Right ventricle myocardium superior (tissue), 1 donor: ENCODE measurements at places on chromosomes 3 and 15.
A peak's percentile ranks its signal among the peaks of the same experiment; 100 is the strongest.

DNA sequence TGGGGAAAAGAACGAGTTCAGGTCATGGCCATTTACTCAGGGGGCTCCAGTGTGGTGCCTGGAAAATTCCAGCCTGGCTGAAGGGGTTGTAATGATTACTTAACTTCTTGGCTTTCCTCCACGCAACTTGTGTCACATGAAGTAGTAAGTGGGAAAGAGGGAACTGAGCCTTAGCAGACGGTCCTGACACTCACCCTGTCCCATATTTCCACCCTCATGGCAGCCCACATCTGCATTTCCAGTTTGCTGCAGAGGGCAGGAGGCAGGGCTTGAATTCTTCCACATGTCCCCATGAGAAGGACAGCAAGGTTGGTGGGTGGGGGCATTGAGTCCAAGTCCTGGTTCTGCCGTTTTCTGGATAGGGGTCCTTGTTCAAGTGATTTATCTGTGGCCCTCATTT is 7.8 kb upstream of the CAMP start:
- peak; percentile 61 for DNase-seq

DNA sequence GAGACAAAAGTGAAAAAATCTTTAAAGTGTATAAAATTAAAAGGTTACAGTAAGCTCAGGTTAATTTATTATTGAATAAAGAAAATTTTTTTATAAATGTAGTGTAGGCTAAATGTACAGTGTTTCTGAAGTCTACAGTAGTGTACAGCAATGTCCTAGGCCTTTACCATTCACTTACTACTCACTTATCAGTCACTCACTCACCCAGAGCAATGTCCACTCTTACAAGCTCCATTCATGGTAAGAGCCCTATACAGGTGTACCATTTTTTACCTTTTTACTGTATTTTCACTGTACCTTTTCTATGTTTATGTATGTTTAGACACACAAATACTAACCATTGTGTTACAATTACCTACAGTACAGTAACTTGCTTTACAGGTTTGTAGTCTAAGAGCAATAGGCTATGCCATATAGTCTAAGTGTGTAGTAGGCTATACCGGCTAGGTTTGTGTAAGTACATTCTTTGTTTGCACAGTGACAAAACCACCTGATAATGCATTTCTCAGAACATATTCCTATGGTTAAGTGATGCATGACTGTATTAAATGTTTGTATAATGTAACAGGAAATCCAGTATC is 38.1 kb upstream of the NECTIN3 start:
- no peak for DNase-seq

DNA sequence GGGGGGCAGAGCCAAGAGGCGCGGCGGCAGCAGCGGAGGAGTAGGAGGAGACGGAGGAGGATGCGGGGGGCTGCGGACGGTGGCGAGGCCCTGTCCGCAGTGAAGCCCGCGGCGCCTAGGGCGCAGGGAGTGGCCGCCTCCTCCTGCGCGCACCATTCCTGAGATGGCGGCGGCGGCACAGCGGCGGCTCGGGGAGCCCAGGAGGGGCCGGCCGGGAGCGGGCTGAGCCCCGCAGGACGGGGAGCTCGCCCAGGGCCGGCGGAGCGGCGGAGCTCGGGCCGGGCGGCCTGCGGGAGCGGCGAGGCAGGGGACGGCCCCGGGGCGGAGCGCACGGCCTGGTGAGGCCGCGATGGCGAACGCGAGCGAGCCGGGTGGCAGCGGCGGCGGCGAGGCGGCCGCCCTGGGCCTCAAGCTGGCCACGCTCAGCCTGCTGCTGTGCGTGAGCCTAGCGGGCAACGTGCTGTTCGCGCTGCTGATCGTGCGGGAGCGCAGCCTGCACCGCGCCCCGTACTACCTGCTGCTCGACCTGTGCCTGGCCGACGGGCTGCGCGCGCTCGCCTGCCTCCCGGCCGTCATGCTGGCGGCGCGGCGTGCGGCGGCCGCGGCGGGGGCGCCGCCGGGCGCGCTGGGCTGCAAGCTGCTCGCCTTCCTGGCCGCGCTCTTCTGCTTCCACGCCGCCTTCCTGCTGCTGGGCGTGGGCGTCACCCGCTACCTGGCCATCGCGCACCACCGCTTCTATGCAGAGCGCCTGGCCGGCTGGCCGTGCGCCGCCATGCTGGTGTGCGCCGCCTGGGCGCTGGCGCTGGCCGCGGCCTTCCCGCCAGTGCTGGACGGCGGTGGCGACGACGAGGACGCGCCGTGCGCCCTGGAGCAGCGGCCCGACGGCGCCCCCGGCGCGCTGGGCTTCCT is at the start of gene GPR27:
Gene GPR27 (plus strand): TSS at position 155 of the 909 bp plus-strand sequence. CDS start 195 bp downstream, at position 350.
- peak; percentile 49 for DNase-seq

DNA sequence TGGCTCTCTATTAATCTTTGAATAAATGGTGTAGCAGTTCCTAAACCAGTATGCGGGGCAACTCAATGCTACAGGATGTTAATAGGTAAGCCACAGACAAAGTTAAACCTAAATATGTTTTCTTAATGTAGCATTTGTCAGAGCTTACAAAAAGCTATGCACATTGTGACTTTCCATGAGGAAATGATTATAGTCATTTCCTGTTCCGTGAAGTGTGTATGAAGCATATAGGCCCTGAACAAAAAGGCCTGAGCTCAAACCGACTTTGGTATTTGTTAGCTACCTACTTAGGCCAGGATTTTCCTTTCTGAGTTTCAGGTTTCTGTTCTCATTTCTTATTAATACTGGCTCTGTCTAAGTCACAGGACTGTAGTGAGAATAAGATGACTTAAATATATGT is 14.2 kb downstream of the ZNF80 start:
- no peak for DNase-seq

DNA sequence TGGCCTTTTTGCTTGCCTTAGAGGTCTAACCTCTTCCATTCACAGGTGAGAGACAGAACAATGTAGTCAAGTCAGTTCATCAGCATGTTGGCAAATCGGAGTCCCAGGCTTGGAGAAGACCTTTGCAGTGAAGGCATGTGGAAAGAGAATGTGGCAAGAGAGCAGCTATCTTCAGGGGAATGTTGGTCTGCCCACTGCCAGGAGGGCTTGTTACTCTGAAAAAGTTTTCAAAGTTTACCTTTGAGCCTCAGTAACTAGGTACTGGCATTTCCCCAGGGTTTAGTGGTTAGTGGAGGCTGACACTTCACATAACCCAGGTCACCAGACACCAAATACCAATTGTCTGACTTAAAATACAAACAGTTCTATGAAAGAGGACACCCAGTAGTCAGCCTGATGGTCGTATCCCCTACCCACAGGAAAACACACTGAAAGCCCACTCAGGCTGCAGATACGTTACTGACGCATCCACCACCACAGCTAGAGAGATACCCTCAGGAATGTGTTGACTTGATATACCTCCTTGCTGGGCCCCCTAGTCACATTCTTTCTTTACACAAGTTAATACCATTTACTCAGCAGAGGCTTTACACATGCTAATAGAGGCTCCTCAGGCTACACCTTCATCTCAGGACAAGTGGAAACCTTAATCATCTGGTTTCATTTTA is 9.7 kb upstream of the ARID3B start:
- DNase-seq, result no peak

GRCh38 chr15:90412356-90413194 is 24.5 kb downstream of the IQGAP1 start:
- no peak for DNase-seq

DNA sequence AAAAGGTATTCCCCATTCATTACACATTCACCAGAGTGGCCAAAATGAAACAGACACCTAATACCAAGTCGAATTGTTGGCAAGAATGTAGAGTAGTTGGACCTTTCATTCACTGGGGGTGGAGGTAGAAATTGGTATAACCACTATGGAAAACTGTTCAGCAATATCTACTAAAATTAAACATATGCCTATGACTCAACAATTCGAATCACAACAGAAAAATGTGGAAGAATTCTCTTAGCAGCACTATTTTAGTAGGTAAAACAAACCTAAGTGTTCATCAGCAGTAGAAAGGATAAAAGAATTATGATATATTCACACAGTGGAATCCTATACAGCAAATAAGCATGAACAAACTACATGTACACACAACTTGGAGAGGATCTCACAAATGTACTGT is 30.6 kb downstream of the POLG start:
- DNase-seq, result no peak

DNA sequence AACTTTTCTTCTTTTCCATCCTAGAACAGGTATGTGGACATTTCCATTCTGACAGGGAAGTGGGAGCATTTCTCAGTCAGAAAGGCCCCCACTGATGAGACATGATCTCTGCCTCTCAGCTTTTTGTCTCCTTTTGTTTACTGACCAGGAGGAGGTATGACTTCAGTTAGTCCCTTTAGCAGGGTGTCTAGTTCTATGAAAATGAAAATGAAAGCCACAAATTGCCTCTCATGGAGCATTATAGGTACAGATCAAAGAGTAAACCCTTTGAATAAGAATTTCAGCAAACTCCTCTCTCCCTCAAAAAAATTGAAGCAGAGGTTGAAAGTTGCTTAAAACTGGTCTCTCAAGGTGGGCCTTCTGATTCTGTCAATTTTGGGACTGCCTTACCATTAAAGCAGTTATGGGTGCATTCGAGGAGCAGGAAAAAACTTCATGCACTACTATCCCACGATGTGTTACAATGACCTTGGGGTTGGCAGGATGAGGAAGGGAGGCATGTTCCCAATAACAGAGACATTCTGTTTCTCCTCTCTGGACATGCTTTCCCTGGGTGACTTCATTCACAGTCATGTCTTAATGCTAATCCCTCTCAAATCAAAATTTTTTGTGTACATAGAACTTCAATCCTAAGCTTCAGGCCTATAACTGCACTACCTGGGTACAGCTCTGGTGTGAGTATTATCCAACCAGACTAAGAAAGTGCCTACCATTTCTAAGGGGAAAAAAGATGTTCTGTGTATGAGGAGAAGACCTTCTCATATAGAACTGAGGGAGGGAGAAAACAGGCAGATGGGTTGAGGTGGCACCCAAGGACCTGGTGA is 50.6 kb upstream of the TBC1D23 start:
- DNase-seq, result no peak

DNA sequence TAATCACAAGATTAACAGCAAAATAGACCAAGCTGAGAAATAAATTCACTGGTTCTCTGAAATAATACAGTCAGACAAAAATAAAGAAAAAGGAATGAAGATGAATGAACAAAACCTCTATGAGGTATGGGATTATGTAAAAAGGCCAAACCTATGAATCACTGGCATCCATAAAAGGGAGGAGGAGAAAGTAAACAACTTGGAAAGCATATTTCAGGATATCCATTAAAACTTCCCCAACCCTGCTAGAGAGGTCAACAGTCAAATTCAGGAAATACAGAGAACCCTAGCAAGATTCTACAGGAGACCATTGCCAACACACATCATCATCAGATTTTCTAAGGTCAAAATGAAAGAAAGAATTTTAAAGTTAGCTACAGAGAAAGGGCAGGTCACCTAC is 649.7 kb upstream of the CBLB start:
- no peak for DNase-seq

GRCh38 chr3:144177649-144178048 is 206.0 kb downstream of the DIPK2A start:
- no peak for DNase-seq

GRCh38 chr3:30006111-30006510 is 600.3 kb upstream of the TGFBR2 start:
- DNase-seq, result no peak

DNA sequence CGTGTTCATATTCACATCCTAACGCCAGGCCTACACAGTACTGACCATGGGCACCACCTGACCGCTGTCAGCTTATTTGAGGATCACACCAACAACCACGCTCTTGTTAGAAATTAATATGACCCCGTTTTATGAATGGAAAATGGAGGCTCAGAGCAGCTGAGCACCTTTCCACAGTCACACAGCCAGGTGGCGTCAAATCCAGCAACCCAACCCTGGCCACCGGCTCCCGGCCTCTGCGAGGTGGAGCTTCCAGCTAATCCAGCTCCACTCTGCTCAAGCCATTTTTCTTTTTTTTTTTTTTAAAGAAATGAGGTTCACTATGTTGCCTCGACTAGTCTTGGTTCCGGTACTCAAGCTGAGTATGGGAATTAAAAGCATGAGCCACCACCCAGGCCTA is 41.3 kb downstream of the RPN1 start:
- no peak for DNase-seq

- no peak for DNase-seq
These were observed 411.3 kb downstream of the FOXP1 start for GRCh38 chr3:71172189-71172588.

- no peak for DNase-seq
These were observed 997.2 kb downstream of the DIPK2A start for GRCh38 chr3:144968750-144969350.

DNA sequence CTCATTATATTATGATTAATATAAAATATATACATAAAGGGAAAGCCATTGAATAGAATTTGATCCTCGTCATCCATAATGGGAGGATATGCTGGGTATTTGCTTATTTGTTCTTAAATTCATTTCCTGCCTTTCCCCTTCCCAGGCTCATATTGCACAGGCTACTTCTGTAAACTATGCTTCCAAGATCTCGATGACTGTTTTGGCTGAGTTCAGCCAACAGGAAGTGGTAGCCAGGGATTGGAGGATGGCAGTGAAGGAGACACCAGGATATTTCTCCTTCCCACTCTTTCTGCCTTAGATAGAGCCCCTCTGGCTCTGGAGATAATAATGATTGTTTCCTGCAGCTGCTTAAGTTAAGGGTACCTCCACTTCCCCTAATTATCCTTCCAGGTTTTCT is 44.3 kb upstream of the DYNC1LI1 start:
- DNase-seq, result no peak

DNA sequence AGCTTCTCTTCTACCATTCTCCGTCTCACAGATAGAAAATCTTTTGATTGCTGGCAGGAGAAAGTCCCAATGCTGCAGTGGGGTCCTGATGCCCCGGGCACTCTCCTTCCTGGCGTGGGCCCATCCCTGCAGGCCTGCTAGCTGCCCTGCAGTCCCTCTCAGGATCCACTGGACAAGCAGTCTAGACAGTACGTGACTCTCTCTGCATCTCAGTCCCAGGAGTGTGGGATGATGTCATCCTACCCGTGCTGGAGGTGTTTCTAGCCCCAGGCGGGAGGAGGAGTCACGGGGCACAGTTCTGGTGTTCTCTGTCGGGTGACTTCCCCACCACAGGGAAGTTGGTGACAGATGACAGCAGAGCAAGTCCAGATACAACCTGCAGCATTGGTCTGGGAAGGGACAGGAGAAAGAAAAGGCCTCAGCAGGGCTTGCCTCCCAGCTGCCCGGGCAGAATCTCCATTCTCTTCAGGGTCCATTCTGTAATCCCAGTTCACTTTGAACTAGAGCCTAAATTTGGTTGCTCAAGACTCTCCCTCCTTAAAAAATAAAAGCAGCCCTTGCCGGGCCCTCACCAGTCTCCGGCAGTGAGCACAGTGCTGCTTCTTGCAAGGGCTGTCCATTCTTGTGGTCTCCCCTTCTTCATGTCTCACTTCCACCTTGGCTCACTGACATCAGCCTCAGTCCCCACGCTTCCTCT is 30.6 kb downstream of the SLC28A1 start:
- peak; percentile 86 for DNase-seq

DNA sequence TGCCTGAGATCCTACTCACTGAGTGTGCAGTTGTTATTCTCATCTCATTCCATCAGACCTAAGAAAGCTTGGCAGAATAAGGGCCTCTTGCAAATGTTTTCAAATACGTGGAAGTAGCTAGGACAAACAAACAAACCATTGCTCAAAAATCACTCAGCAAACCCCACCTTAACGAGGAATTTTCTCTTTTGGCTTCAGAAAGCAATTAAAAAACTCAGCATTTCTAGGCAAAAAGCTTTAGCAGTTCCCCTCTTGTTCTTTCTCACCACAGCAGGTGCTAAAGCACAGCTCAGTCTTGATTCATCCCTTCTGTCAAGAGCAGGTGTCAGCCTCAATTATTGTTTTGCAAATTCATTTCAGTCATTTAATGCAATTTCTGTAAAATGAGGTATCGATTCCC is 58.6 kb upstream of the NUDT16 start:
- no peak for DNase-seq
